ENCODE measurements at places on chromosomes 2 and 18.

GRCh38 chr18:10010611-10011015 is 96.8 kb downstream of the VAPA start:
- H3K4me1 ChIP-seq, result peaks cover 19% of the 10 kb centered on the region
- DNase-seq, result peak; percentile 45
- H3K36me3 ChIP-seq, result no peaks in the 10 kb centered on the region
- no peaks in the 10 kb centered on the region for H3K27me3 ChIP-seq

- DNase-seq, result no peak
- no peak overlapping the region for H3K27ac ChIP-seq
- no peaks in the 10 kb centered on the region for H3K36me3 ChIP-seq
- H3K27me3 ChIP-seq, result no peaks in the 10 kb centered on the region
- H3K4me1 ChIP-seq, result no peaks in the 10 kb centered on the region
- no peak overlapping the region for H3K4me3 ChIP-seq
Measured at GRCh38 chr2:150182566-150183235, 304.8 kb downstream of the RND3 start.

DNA sequence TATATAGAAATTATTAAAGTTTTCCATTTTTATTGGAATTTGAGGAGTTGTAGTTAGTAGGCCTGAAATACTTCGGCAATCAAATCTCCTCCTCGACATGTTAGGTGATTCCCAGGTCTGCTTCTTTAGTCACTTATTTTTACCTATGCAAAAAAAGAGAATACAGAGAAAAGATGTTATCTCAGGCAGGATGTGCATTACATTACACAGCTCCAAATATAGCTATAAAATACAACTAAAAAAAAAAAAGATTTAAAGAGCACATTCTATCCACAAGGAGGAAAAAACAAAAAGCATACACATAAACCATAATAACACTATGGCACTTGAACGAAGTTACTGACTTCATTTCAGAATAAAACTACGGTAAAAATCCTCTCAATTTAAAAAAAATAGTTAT is 8.1 kb downstream of the STK17B start:
- no peak overlapping the region for H3K4me3 ChIP-seq
- peaks cover 2% of the 10 kb centered on the region for H3K36me3 ChIP-seq
- H3K4me1 ChIP-seq, result peaks cover 36% of the 10 kb centered on the region

GRCh38 chr18:22325396-22325795 is 92.3 kb downstream of the CTAGE1 start:
- H3K27me3 ChIP-seq, result no peaks in the 10 kb centered on the region
- H3K27ac ChIP-seq, result no peak overlapping the region
- H3K4me3 ChIP-seq, result no peak overlapping the region
- no peaks in the 10 kb centered on the region for H3K36me3 ChIP-seq
- DNase-seq, result no peak

DNA sequence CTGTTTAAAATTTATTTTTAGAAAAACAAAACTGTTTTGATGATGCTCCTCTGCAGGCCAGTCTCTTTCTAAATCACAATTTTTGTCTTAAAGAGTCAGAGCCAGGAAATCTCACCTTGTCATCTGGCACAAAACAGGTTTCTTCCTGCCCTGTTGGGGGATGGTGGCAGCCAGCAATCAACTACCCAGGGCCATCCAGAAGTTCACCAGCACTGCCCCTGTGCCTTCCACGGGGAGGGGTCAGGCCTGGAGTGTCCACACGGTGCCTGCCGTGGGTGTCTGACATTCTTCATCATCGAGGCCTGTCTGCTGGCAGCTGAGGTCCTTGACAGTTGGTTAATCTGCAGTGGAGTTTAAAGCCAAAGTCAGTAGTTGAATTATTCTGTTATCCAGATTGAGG is 40.0 kb upstream of the BMP10 start:
- H3K4me1 ChIP-seq, result peaks cover 9% of the 10 kb centered on the region
- no peak overlapping the region for H3K4me3 ChIP-seq
- H3K27ac ChIP-seq, result no peak overlapping the region
- no peaks in the 10 kb centered on the region for H3K36me3 ChIP-seq
- H3K27me3 ChIP-seq, result no peaks in the 10 kb centered on the region
- DNase-seq, result no peak

- peaks cover 3% of the 10 kb centered on the region for H3K4me1 ChIP-seq
- no peak overlapping the region for H3K4me3 ChIP-seq
- H3K36me3 ChIP-seq, result no peaks in the 10 kb centered on the region
- no peak overlapping the region for H3K27ac ChIP-seq
Measured at GRCh38 chr2:40367032-40367431, 84.9 kb downstream of the SLC8A1 start.

DNA sequence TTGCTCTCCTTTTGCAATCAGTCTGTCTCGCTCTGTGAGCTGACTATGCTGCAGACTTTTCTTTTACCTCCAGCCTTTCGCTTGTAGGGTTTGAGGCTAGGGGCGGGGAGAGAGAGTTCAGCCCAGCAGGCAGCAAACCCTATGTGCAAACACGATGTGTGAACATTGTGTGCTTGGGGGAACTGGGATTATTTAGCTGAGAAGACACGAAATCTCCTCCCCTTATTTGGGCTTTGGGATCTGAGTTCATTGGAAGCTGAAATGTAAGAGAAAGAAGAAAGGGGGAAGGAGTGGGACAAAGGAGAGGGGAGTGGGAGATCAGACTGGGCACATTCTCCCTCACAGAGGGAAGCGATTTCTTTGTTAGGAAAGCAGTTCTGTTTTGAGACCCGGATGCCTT is 189.6 kb upstream of the TNP1 start:
- no peaks in the 10 kb centered on the region for H3K36me3 ChIP-seq
- no peak for DNase-seq
- peak overlapping the region; percentile 20 for H3K27ac ChIP-seq
- no peaks in the 10 kb centered on the region for H3K27me3 ChIP-seq
- peaks cover 30% of the 10 kb centered on the region for H3K4me1 ChIP-seq

DNA sequence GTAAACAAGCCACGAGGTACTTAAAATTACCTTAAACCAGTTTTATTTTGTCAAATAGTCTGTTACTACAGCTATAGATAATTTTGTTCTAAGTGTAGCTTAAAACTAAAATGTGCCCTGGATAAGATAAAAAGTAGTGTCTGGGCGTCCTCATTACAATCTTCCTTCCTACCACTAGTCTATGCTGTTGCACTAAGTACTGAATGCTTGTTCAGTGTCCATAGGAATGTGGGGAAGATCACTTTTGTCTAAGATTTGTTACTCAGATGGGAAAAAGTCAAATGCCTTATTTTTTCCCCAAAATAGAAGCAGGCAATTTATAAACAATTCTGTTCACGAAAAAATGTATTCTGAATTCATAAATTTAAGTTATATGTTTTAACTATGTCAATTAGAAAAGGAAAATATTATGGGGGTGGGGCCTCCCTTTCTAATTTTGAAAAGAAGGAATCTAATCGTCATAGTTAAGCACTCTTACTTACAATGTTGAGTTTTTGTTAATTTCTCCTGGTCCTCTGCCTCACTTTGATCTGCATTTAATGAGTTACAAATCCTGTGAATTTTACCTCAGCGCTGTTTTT is 140.4 kb upstream of the VRK2 start:
- no peaks in the 10 kb centered on the region for H3K36me3 ChIP-seq
- no peaks in the 10 kb centered on the region for H3K4me1 ChIP-seq
- no peak for DNase-seq

- H3K36me3 ChIP-seq, result peaks cover 18% of the 10 kb centered on the region
- H3K27me3 ChIP-seq, result no peaks in the 10 kb centered on the region
- DNase-seq, result no peak
- H3K4me3 ChIP-seq, result peak overlapping the region; percentile 99
Measured at GRCh38 chr2:28755421-28755820, 3.8 kb downstream of the PPP1CB start.

DNA sequence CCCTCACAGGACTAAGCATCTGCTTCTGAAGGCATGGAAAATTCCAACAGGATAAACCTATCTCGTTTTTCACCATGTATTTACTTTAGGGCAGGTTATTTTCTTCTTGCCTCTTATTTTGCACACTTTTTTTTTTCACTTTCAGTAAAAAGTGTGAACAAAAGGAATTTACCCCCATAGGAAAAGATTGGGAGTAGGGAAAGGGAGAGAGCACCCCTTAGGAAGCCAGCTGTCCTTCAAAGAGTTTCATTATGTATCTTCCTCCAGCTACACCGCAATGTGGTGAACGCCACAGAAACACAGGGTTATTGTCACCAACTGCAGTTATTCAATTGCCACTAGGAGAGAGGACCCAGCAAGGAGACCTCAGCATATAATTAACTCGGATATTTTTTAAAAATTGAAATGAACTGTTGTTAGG is 286.2 kb upstream of the VRK2 start:
- no peak overlapping the region for H3K27ac ChIP-seq
- H3K36me3 ChIP-seq, result no peaks in the 10 kb centered on the region
- H3K27me3 ChIP-seq, result no peaks in the 10 kb centered on the region
- H3K4me1 ChIP-seq, result peaks cover 4% of the 10 kb centered on the region
- peak overlapping the region; percentile 66 for H3K4me3 ChIP-seq

- H3K27ac ChIP-seq, result no peak overlapping the region
- no peaks in the 10 kb centered on the region for H3K4me1 ChIP-seq
- H3K4me3 ChIP-seq, result no peak overlapping the region
Measured at GRCh38 chr18:44638034-44638540, 42.6 kb upstream of the SETBP1 start.

GRCh38 chr2:121075641-121076497 is 209.1 kb downstream of the TFCP2L1 start:
- no peak overlapping the region for H3K27ac ChIP-seq
- H3K4me3 ChIP-seq, result no peak overlapping the region
- H3K27me3 ChIP-seq, result peaks cover 5% of the 10 kb centered on the region
- no peak for DNase-seq
- peaks cover 2% of the 10 kb centered on the region for H3K4me1 ChIP-seq
- H3K36me3 ChIP-seq, result no peaks in the 10 kb centered on the region

GRCh38 chr2:84880645-84881521 is at the start of gene TRABD2A:
TRABD2A (minus strand) TSS chr2:84881084; CDS start chr2:84881039, 45 bp downstream.
- peak within 1 kb of the TSS; percentile 71 for H3K4me3 ChIP-seq
- no peaks in the 10 kb centered on the region for H3K36me3 ChIP-seq
- no peak for DNase-seq
- H3K27ac ChIP-seq, result no peak within 1 kb of the TSS
- H3K27me3 ChIP-seq, result no peaks in the 10 kb centered on the region

- H3K27me3 ChIP-seq, result no peaks in the 10 kb centered on the region
- H3K4me1 ChIP-seq, result no peaks in the 10 kb centered on the region
- no peak overlapping the region for H3K4me3 ChIP-seq
- no peak for DNase-seq
Measured at GRCh38 chr18:33201509-33201926, 239.0 kb downstream of the CCDC178 start.

- peaks cover 49% of the 10 kb centered on the region for H3K4me1 ChIP-seq
- DNase-seq, result no peak
- H3K4me3 ChIP-seq, result no peak overlapping the region
- no peak overlapping the region for H3K27ac ChIP-seq
- no peaks in the 10 kb centered on the region for H3K36me3 ChIP-seq
Measured at GRCh38 chr2:173981520-173981919, 16.3 kb upstream of the SP3 start.

DNA sequence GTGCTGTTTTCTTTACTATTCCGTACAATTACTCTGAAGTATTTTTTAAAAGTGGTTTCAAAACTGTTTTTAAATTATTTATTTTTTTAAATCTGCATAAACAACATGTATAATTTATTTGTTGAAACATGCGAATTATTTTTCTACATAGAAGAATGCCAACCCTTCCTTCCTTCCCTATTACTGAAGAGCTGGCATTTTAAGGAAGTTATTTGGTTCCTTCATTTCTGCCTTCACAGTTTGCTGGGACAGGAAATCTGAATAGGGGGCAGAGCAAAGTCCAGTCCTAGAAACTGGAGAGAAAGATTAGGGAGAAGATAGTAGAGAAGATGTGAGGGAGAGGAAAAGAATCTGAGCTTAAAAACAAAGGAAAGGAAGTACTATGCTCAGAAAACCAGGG is 146.7 kb upstream of the ACVR2A start:
- no peaks in the 10 kb centered on the region for H3K4me1 ChIP-seq
- H3K27ac ChIP-seq, result no peak overlapping the region
- no peak overlapping the region for H3K4me3 ChIP-seq
- DNase-seq, result no peak

DNA sequence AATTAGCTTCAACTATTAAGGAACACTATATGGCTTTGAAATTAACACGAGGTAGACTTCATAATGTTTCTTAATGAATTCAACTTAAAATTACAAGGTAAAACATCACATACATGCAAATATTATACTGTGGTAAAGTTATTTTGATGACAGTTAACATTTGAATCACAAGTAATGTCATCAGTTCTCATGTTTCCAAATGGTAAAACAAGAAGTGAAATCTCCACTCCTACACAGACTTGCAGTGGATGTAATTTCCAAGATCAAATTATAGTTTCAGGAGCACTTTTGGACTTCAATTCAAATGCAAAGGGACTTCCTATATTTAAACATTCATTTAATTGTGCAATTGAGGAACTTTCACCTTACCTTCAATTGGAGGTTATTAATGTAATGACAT is 39.1 kb downstream of the C18orf54 start:
- H3K4me1 ChIP-seq, result no peaks in the 10 kb centered on the region
- H3K36me3 ChIP-seq, result no peaks in the 10 kb centered on the region
- no peak overlapping the region for H3K4me3 ChIP-seq
- no peak overlapping the region for H3K27ac ChIP-seq
- no peaks in the 10 kb centered on the region for H3K27me3 ChIP-seq

DNA sequence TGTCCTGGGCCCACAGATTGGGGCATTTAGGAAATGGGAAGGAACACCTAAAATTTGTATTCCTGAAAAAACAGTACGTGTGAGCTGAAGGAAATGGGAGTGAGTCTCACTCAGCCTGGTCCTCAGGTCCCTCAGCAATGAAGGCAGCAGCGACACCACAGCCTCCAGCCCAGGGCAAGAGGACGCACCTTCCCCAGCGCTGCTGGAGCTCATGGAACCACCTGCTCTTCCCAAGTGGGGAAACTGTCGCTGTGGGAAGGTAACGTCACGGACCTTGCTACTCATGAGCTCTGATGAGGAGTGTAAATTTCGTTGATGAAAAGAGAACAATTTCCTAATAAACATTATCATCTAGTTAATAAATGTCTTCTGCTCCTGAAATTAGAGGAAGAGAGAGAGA is 323.6 kb downstream of the EIPR1 start:
- H3K27me3 ChIP-seq, result no peaks in the 10 kb centered on the region
- no peaks in the 10 kb centered on the region for H3K4me1 ChIP-seq
- H3K36me3 ChIP-seq, result no peaks in the 10 kb centered on the region

- H3K4me3 ChIP-seq, result no peak overlapping the region
- no peaks in the 10 kb centered on the region for H3K27me3 ChIP-seq
- no peaks in the 10 kb centered on the region for H3K36me3 ChIP-seq
Measured at GRCh38 chr2:133682347-133682746, 114.1 kb upstream of the NCKAP5 start.

- DNase-seq, result no peak
- H3K36me3 ChIP-seq, result no peaks in the 10 kb centered on the region
- H3K4me3 ChIP-seq, result no peak overlapping the region
- H3K27me3 ChIP-seq, result no peaks in the 10 kb centered on the region
- H3K4me1 ChIP-seq, result no peaks in the 10 kb centered on the region
Measured at GRCh38 chr2:126784045-126784444, 114.6 kb upstream of the TEX51 start.

DNA sequence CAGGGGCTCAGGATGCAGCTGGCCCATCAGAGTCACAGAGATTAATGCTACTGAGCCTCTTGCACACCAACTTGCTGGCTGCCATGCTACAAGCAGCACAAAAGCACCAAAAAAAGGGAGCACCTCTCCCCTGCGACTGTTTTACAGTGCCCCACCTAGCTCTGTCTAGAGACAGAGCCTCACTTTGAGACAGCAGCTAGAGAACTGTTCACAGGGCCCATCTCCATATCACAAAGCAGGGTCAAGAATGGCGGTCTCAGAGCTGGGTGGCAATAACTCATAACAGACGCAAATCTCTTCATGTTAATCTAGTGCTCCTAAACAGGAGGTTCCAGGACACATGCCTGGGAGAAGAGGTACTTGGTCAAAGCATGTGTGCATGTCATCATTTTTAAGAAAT is 953.0 kb downstream of the DCDC2C start:
- H3K27me3 ChIP-seq, result no peaks in the 10 kb centered on the region
- H3K36me3 ChIP-seq, result no peaks in the 10 kb centered on the region
- H3K4me1 ChIP-seq, result no peaks in the 10 kb centered on the region

Measured in thoracic aorta (tissue), 2 donors.